ENCODE measurements at places on chromosomes 1 and 21. TPM values are rescaled to one million over a fixed set of nuclear protein-coding genes. Genes with fewer than 3 reads are reported as not detected.
A peak's percentile ranks its signal among the peaks of the same experiment; 100 is the strongest.

- H3K27ac ChIP-seq: peak overlapping the region; percentile 62
- peaks cover 46% of the 10 kb centered on the region for H3K4me1 ChIP-seq
- no peak for DNase-seq
- no peaks in the 10 kb centered on the region for H3K27me3 ChIP-seq
- no peak overlapping the region for H3K4me3 ChIP-seq
Observed at GRCh38 chr1:201603613-201604232, 64.8 kb downstream of the NAV1 start.

Gene MAN1C1
- polyA plus RNA-seq: 4.5 TPM

GRCh38 chr1:17496419-17496818, 43.1 kb upstream of the ARHGEF10L start:
- H3K4me3 ChIP-seq: no peak overlapping the region
- no peaks in the 10 kb centered on the region for H3K36me3 ChIP-seq
- no peak for DNase-seq
- no peak overlapping the region for H3K27ac ChIP-seq

Gene TNFRSF4
- polyA plus RNA-seq: 4.5 TPM

- peak overlapping the region; percentile 41 for H3K27ac ChIP-seq
- no peak for DNase-seq
- H3K4me1 ChIP-seq: peaks cover 24% of the 10 kb centered on the region
- H3K36me3 ChIP-seq: no peaks in the 10 kb centered on the region
- H3K27me3 ChIP-seq: no peaks in the 10 kb centered on the region
Observed at GRCh38 chr1:119987112-119987511, 82.3 kb downstream of the NOTCH2 start.

- no peak overlapping the region for H3K4me3 ChIP-seq
- no peak overlapping the region for H3K27ac ChIP-seq
- no peaks in the 10 kb centered on the region for H3K27me3 ChIP-seq
- no peaks in the 10 kb centered on the region for H3K36me3 ChIP-seq
- no peak for DNase-seq
- peaks cover 19% of the 10 kb centered on the region for H3K4me1 ChIP-seq
Observed at GRCh38 chr1:94591823-94592570, 50.4 kb upstream of the F3 start.

GRCh38 chr1:56526571-56527174, 52.7 kb downstream of the PLPP3 start:
- no peak overlapping the region for H3K27ac ChIP-seq
- no peak overlapping the region for H3K4me3 ChIP-seq
- H3K27me3 ChIP-seq: no peaks in the 10 kb centered on the region
- DNase-seq: no peak
- H3K36me3 ChIP-seq: peaks cover 24% of the 10 kb centered on the region

DNA sequence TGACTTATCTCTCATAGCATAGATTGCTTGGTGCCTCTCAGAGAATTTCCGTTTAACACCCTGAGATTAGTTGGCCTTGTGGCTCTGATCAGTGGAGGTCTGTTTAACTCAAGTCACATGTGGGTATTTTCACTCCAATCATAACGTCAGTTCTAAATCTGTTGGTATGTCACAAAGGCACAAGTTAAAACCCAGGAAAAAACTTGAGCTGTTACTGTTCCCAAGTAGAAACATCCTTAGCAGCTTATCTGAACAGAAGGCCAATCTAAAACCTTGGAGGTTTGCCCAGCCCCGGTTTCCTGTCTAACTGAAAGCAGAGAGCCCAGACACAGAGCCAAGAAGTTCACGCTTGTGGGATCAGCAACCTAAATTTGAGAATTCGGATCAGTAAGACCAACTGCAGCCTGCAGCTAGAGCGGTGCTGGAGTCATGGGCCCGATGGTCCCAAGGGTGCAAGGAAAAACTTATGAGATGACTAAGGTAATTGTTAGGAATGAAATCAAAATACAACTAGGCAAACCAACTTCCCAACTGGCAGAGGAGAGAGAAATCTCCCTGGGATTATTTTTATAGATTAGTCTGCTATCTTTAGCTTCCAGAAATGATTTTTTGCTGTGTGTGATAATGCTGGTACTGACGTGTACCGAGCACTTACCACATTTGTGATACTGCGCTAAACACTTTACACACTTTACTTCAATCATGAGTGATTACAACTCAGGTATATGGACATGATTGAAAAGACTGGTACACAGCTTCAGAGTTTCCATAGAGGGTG, 90.2 kb upstream of the C1orf21 start:
- peak; percentile 90 for DNase-seq
- H3K36me3 ChIP-seq: no peaks in the 10 kb centered on the region
- H3K27ac ChIP-seq: peak overlapping the region; percentile 71
- H3K4me3 ChIP-seq: no peak overlapping the region
- peaks cover 46% of the 10 kb centered on the region for H3K4me1 ChIP-seq

DNA sequence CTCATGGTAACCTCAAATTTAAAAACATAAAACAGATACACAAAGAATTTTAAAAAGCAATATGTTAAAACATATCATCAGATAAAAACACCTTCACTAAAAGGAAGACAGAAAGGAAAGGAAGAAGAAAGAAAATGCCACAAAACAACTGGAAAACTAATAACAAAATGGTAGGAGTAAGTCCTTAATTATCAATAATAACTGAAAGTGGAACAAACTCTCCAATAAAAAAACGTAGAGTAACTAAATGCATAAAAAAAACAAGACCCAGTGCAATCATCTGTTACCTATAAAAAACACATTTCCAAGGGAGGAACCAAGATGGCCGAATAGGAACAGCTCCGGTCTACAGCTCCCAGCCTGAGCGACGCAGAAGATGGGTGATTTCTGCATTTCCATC, 47.1 kb upstream of the ACADM start:
- H3K27ac ChIP-seq: no peak overlapping the region
- H3K4me1 ChIP-seq: no peaks in the 10 kb centered on the region
- H3K36me3 ChIP-seq: no peaks in the 10 kb centered on the region
- H3K27me3 ChIP-seq: no peaks in the 10 kb centered on the region
- no peak overlapping the region for H3K4me3 ChIP-seq
- no peak for DNase-seq

DNA sequence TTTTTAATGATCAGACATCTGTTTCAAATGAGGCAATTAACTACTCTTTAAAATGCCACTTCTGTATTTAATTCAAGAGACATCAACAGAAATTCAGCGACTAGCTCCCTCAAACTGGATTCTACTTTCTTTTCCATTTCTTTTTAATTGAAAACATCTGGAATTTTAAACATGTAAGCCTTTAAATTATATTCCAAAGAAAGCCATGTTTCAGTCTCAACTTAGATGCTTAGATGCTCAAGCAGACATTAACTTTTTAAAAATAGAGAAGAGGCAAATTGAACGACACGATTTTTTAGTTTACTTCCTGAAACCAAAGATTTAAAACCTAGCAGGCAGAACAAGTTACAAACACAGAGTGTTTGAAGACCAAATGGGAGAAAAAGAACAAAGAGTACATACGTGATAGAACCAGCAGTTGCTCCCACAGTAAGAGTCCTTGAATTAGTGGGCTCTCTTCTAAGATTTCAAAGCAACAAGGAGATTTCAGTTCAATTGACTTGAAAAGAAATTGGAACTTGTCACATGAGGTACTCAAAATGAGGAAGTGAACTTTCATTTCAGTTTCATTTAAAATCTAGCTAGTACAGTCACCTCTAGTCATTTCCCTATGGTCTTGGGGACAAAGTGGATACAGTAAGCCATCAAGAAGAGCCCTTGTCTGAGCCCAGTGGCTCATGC, at the start of gene CTSS:
TSS of gene CTSS (minus strand) at position 483 of the 681 bp plus-strand sequence. CDS start 1,015 bp downstream, outside the sequence.
- peak; percentile 58 for DNase-seq
- H3K27me3 ChIP-seq: no peaks in the 10 kb centered on the region
- H3K4me3 ChIP-seq: peak within 1 kb of the TSS; percentile 40
- no peaks in the 10 kb centered on the region for H3K36me3 ChIP-seq
- no peaks in the 10 kb centered on the region for H3K4me1 ChIP-seq
- H3K27ac ChIP-seq: peak within 1 kb of the TSS; percentile 55

- no peaks in the 10 kb centered on the region for H3K27me3 ChIP-seq
- H3K4me3 ChIP-seq: no peak overlapping the region
- no peak overlapping the region for H3K27ac ChIP-seq
- H3K36me3 ChIP-seq: no peaks in the 10 kb centered on the region
Observed at GRCh38 chr1:69294171-69294570, 273.6 kb upstream of the LRRC7 start.

- H3K4me3 ChIP-seq: no peak overlapping the region
- peaks cover 14% of the 10 kb centered on the region for H3K4me1 ChIP-seq
- H3K27me3 ChIP-seq: no peaks in the 10 kb centered on the region
- no peak for DNase-seq
Observed at GRCh38 chr1:175197531-175197930, 5.0 kb upstream of the KIAA0040 start.

DNA sequence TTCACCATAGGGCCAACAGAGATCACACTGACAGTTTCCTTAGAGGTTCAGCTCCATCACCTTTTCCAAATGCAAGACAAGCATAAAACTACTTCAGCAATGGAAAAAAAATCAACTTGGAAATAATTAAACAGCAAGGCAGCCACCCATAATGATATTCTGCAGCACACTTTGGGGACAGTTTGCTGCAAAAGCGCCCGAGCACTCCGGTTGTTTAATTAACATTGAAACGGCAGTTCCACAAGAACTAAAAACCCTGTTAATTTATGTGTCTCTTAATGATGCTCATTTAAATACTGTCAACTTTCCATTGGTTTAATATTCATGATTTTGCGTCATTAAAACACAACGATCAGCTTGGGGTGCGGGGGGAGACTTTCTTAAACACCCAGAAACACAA, 153.2 kb downstream of the ELAVL4 start:
- no peaks in the 10 kb centered on the region for H3K36me3 ChIP-seq
- no peaks in the 10 kb centered on the region for H3K4me1 ChIP-seq
- no peak for DNase-seq
- H3K4me3 ChIP-seq: no peak overlapping the region
- no peak overlapping the region for H3K27ac ChIP-seq

- no peaks in the 10 kb centered on the region for H3K36me3 ChIP-seq
- peak; percentile 3 for DNase-seq
- H3K4me1 ChIP-seq: no peaks in the 10 kb centered on the region
- no peak overlapping the region for H3K4me3 ChIP-seq
- H3K27me3 ChIP-seq: no peaks in the 10 kb centered on the region
Observed at GRCh38 chr1:121414905-121415304, 230.1 kb downstream of the SRGAP2C start.

- no peak for DNase-seq
- H3K27ac ChIP-seq: no peak overlapping the region
- H3K27me3 ChIP-seq: peaks cover 9% of the 10 kb centered on the region
- peaks cover 18% of the 10 kb centered on the region for H3K4me1 ChIP-seq
- H3K4me3 ChIP-seq: no peak overlapping the region
Observed at GRCh38 chr1:115827452-115828044, 13.4 kb downstream of the NHLH2 start.

DNA sequence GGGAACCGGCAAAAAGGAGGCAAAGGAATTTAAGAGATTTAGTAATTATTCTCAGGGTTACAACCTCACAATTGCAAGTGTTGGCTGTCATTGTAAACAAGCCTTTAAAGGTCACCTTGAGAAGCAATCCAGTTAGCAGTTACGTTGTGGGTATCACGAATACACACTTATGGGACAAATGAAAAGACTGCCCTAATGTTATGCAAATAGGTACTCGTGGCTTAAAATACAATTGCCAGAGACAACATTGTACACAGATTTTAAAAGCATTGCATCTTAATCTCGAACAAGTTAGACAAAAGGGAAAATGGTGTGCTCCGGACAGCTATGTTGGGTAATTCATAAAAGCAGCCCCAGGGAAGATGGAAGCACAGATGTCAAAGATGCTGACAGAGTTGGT, 120.5 kb upstream of the ZC3H12A start:
- H3K4me1 ChIP-seq: no peaks in the 10 kb centered on the region
- no peak for DNase-seq
- no peak overlapping the region for H3K4me3 ChIP-seq
- H3K27me3 ChIP-seq: peaks cover 7% of the 10 kb centered on the region
- no peaks in the 10 kb centered on the region for H3K36me3 ChIP-seq

Gene LORICRIN
- not detected for polyA plus RNA-seq

GRCh38 chr1:168455764-168456163, 88.0 kb downstream of the XCL2 start:
- DNase-seq: no peak
- no peak overlapping the region for H3K4me3 ChIP-seq
- no peak overlapping the region for H3K27ac ChIP-seq
- no peaks in the 10 kb centered on the region for H3K36me3 ChIP-seq
